ENCODE measurements at places on chromosomes 13 and 19.

DNA sequence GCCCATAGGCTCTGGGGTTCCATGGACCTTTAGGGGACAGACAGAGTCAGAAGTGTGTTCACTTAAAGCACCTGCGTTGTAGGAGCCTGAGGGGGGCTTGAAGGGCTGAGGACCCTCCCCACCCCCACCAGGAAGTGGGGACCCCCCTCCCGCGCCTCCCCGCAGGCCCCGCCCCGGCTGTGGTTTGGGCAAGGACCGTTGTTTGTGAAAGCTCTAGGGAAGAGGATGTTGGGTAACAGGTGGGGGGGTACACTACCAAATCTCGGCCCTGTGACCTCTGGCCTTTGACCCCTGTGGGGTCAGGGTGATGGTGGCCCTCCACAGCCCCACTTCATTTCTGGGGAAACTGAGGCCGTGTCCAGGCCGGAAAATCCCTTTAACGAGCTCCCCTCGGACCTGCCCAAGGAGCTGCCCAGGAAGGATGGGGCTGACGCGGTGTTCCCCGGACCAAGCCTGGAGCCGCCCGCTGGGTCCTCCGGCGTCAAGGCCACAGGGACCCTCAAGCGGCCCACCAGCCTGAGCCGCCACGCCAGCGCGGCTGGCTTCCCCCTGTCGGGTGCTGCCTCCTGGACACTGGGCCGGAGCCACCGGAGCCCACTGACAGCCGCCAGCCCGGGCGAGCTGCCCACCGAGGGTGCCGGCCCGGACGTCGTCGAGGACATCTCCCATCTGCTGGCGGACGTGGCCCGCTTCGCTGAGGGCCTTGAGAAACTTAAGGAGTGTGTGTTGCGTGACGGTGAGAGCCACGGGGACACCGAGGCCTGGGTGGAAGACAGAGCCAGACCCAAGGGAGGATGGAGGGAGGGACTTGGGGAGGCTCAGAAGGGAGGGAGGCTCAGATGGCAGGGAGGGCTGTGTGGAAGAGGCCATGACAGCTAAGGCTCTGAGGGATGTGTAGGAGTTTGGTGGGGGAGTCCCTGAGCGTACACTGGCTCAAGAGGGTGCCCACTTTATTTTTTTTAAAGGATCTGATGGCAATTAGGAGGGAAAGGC lies 1.3 kb downstream of the ARHGAP45 start:
- no peak for DNase-seq

- no peak for DNase-seq
Observed at GRCh38 chr13:74004109-74004508, 130.1 kb downstream of the KLF12 start.

DNA sequence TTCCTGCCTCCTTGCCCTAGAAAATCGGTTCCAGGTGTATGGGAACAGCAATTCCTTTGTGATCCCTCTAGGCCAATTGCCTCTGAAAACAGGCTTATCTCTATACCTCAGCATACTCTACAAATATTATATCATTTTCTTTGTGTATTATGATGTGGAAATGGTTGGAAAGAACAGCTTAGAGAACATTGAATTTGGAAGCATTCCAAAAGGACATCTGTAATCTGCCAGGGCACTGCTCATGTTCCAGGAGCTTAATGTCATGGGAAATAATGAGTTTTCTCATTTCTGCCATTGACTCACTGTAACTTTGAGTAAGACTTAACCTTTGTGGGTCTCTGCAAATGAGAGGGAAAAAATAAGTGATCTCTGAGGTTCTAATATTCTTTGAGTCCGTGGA lies 147.3 kb downstream of the UFM1 start:
- DNase-seq = no peak

DNA sequence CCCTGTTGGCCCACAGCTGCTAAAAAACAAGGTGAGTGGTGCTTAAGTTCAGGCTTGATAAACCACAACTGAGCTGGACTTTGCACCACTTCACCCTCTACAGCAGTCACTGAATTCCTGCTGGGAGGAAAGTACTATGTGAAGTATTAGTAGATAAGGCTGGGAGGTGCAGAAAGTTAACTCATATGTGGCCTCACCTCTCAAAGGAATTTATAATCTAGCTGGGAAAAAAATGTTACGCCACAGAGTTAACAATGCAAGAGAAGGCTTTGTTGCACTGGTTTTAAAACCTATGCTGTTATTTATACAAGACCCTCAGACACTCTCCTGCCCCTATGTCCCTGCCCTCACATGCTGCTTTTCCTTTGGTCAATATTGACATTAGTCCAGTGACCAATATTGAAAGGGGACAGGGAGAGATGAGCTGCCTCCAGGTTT lies 60.9 kb downstream of the LIG4 start:
- no peak for DNase-seq

DNA sequence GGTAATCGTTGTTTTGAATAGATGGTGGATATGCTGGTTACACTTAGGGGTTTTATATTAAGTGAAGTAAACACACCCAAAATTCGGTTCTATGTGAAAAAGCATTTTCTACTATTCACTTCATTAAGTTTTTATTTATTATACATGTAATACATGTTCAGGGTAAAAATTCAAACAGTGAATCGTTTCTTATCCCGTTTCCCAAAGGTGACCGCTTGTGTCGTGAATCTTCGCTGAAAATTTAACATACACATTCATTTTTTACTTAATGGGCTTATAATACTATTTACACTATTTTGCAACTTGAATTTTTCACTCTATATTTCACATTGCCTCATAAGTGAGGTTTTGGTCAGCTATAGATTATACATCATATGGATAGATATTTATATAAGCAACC lies 24.5 kb downstream of the IPO5 start:
- DNase-seq = no peak

DNA sequence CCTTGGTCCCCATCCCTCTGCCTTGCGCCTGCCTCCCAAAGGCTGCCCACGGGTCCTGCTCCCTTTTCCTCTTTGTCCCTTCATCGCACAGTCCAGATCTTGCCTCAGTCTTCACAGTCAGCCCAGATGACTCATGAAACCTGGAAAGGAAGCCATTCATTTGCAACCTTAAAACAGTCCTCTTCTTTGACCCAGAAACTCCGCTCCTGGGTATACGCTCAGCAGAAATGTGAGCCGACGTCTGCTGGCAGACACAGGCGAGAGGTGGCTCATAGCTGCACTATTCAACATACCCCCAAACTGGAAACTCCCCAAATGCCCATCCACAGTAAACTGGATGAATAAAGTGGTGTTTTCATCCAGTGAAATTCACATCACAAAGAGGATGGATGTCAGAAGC lies 13.6 kb upstream of the PEPD start:
- DNase-seq = peak; percentile 5

GRCh38 chr19:29967623-29968022 lies 25.6 kb downstream of the URI1 start:
- DNase-seq = no peak

GRCh38 chr13:98348466-98349200 lies 171.6 kb upstream of the RNF113B start:
- DNase-seq = no peak

DNA sequence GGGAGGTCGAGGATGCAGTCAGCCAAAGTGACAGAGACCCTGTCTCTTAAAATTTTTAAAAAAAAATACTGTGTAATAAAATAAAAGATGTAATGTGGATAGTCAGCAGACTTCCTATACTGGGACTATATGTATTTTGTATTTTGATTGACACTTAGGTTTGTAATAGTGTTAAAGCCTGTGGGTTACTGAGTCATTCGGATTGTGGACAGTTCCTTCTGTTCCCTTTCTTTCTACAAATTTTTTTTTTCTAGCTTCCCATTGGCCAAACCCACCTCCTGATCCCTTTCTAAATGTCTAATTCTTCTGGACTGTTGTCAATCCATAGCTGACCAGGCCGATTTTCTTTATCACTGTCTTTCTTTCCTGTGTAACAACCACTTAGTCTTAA lies 108.0 kb downstream of the DNAJC3 start:
- DNase-seq = no peak

DNA sequence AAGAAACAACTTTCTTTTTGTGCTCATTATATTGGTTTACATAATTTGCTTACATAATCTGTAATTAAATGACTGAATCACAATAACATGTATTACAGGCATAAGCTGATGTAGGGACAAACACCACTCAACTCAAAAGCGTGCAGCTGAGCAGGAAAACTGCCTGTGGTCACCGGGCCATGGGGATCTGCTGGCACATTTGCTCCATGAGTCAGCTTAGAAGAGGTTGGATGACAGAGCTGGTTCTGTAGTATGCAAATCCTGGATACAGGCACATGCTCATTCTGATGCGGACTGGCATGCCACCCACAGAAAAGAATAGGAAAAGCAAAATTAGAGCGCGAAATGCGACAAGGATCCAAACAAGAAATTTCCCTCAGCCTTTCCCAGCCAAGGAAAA lies 128.6 kb downstream of the USP12 start:
- DNase-seq = peak; percentile 95

- DNase-seq = no peak
Observed at GRCh38 chr13:101967781-101968180, 434.1 kb downstream of the FGF14 start.

- DNase-seq = no peak
Observed at GRCh38 chr13:73970421-73971055, 163.7 kb downstream of the KLF12 start.

DNA sequence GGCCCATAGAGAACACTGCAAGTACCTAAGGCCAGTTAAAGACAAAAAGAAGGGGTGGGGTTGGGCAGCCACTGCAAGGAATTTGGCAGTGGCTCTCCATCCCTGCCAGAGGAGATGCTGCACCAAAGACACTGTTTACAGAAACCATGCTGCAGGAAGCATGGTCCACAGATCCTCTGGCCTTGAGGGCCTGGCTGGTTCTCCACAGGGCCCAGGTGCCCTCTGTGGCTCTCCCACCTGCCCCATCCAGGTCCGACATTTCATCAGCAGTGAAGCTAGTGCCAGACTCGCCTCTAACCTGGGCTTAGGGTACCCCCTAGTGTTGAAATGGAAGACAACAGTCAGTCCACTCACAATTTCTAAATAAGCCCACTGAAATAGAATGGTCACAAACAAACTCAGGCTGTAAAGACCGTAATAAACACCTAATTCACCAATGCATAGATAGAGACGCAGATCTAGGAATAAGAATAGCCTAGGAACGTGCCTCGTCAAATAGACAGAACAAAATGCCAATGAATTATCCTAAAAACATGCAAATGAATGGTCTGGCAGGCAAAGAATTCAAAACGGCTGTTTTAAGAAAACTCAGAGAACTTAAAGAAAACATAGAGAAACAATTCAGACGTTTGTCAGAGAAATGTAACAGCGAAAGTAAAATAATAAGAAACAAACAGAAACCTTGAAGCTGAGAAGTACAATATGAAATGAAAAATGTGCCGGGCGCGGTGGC lies 23.3 kb downstream of the LYPD4 start:
- no peak for DNase-seq

All from AG09309 (cell line).